ENCODE measurements at places on chromosomes 5 and 9. TPM values are rescaled to one million over a fixed set of nuclear protein-coding genes. Genes with fewer than 3 reads are reported as not detected.

Gene PCDHGA12
- total RNA-seq: 0.08 TPM

- H3K27me3 ChIP-seq: no peaks in the 10 kb centered on the region
- no peaks in the 10 kb centered on the region for H3K36me3 ChIP-seq
- DNase-seq: no peak
Observed at GRCh38 chr5:17723876-17724275, 89.6 kb downstream of the TAF11L14 start.

- H3K4me3 ChIP-seq: no peak overlapping the region
- peaks cover 6% of the 10 kb centered on the region for H3K27me3 ChIP-seq
- no peak overlapping the region for H3K27ac ChIP-seq
- no peaks in the 10 kb centered on the region for H3K4me1 ChIP-seq
- no peak for DNase-seq
Observed at GRCh38 chr5:169148138-169148740, 152.7 kb downstream of the SLIT3 start.

DNA sequence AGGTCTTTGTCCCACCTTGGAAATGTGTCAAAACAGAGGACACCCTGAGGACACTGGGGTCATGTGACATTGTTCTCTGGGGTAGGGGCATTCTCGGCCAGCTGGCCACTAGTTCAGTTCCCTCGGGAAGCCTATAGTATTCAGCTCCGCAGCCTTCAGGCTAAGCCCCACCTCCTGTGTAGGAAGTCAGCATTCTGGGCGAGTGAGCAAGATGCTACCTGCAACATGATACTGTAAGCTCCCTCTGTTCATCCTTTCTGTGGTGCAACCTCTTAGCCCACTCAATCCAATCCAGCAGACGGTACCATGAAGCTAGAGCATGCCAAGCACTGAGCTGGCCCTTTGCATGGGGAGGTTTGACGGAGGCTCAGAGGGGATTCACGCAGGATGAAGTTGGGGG, 5.3 kb downstream of the NTNG2 start:
- peaks cover 2% of the 10 kb centered on the region for H3K4me1 ChIP-seq
- peaks cover 47% of the 10 kb centered on the region for H3K27me3 ChIP-seq
- peaks cover 1% of the 10 kb centered on the region for H3K36me3 ChIP-seq
- DNase-seq: no peak
- no peak overlapping the region for H3K27ac ChIP-seq
- no peak overlapping the region for H3K4me3 ChIP-seq

- H3K4me1 ChIP-seq: no peaks in the 10 kb centered on the region
- peaks cover 1% of the 10 kb centered on the region for H3K36me3 ChIP-seq
- no peak for DNase-seq
Observed at GRCh38 chr5:127041571-127041970, 11.2 kb upstream of the MARCHF3 start.

DNA sequence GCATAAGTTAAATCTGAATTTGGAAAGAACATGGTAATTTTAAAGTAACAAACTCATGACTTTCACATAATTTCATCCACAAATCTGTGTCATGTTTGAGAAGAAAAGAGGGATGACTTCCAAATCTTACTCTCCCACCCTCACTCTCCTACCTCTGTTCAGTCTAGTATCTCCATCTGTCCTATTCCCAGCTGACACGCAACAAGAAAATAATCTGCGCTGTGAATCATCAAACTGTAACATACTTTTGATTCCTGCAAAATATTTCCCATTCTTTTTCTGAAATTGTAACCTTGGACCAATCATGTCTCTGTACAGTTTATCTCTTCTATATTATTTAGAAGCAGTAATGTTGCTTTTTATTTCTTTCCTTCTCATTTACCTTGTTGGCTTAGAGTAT, 91.4 kb downstream of the SLC12A2 start:
- H3K4me3 ChIP-seq: no peak overlapping the region
- H3K27me3 ChIP-seq: no peaks in the 10 kb centered on the region
- H3K36me3 ChIP-seq: peaks cover 24% of the 10 kb centered on the region
- H3K27ac ChIP-seq: no peak overlapping the region

Gene CARD9
- 1.5 TPM for total RNA-seq

GRCh38 chr5:152142840-152143469, 218.3 kb upstream of the GLRA1 start:
- H3K4me3 ChIP-seq: no peak overlapping the region
- no peak overlapping the region for H3K27ac ChIP-seq
- no peaks in the 10 kb centered on the region for H3K36me3 ChIP-seq
- peak; percentile 43 for DNase-seq
- H3K27me3 ChIP-seq: peaks cover 4% of the 10 kb centered on the region

DNA sequence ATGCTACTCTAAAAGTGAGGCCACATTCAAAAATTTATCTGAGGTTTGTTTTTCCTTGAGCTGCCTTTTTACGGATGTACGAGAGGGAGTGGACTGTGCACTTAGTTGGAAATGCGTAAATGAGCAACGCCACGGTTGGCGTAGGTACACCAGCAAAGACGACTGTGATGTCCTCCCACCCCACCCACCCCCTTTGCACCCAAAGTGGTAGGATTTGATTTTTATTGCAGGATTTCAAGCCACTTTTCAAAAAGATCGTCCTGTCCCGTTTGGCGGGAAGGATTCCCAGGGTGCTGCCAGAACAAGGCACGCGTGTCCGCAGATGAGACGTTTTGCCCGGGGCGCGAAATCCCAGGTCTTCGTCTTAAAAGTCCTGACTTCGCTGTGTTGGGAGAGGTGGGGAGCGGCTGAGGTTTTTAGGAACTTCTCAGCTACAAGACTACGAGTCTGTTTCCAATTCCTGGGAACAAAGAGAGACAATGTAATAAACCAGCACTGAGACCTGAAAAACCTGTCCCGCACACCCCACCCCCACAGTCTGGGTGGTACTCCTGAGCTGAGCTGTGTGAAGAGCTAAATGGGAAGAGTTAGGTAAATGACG, 1.0 kb upstream of the TLE1 start:
- H3K27ac ChIP-seq: no peak overlapping the region
- H3K36me3 ChIP-seq: no peaks in the 10 kb centered on the region
- peaks cover 15% of the 10 kb centered on the region for H3K4me1 ChIP-seq
- peak overlapping the region; percentile 76 for H3K4me3 ChIP-seq
- DNase-seq: no peak

Gene SV2C
- total RNA-seq: not detected
